Transverse colon (tissue), 4 donors: ENCODE measurements at places on chromosomes 1 and 21.
A peak's percentile ranks its signal among the peaks of the same experiment; 100 is the strongest.

- peaks cover 16% of the 10 kb centered on the region for H3K4me1 ChIP-seq
- no peaks in the 10 kb centered on the region for H3K27me3 ChIP-seq
- H3K36me3 ChIP-seq, result no peaks in the 10 kb centered on the region
- no peak overlapping the region for H3K4me3 ChIP-seq
- DNase-seq, result peak; percentile 84
- peak overlapping the region; percentile 89 for H3K27ac ChIP-seq
Measured at GRCh38 chr1:16181887-16182719, 26.2 kb upstream of the EPHA2 start.

- H3K36me3 ChIP-seq, result no peaks in the 10 kb centered on the region
- no peaks in the 10 kb centered on the region for H3K27me3 ChIP-seq
- H3K4me3 ChIP-seq, result no peak overlapping the region
- no peak for DNase-seq
- H3K4me1 ChIP-seq, result no peaks in the 10 kb centered on the region
Measured at GRCh38 chr1:90824551-90824950, 107.4 kb upstream of the BARHL2 start.

GRCh38 chr1:66370462-66370971 lies 163.4 kb upstream of the SGIP1 start:
- no peaks in the 10 kb centered on the region for H3K27me3 ChIP-seq
- H3K4me1 ChIP-seq, result peaks cover 32% of the 10 kb centered on the region
- no peak for DNase-seq
- no peak overlapping the region for H3K4me3 ChIP-seq
- peak overlapping the region; percentile 14 for H3K27ac ChIP-seq
- H3K36me3 ChIP-seq, result peaks cover 6% of the 10 kb centered on the region

GRCh38 chr1:3159121-3159520 lies 90.1 kb downstream of the PRDM16 start:
- no peak for DNase-seq
- H3K4me3 ChIP-seq, result no peak overlapping the region
- no peak overlapping the region for H3K27ac ChIP-seq
- H3K36me3 ChIP-seq, result no peaks in the 10 kb centered on the region

DNA sequence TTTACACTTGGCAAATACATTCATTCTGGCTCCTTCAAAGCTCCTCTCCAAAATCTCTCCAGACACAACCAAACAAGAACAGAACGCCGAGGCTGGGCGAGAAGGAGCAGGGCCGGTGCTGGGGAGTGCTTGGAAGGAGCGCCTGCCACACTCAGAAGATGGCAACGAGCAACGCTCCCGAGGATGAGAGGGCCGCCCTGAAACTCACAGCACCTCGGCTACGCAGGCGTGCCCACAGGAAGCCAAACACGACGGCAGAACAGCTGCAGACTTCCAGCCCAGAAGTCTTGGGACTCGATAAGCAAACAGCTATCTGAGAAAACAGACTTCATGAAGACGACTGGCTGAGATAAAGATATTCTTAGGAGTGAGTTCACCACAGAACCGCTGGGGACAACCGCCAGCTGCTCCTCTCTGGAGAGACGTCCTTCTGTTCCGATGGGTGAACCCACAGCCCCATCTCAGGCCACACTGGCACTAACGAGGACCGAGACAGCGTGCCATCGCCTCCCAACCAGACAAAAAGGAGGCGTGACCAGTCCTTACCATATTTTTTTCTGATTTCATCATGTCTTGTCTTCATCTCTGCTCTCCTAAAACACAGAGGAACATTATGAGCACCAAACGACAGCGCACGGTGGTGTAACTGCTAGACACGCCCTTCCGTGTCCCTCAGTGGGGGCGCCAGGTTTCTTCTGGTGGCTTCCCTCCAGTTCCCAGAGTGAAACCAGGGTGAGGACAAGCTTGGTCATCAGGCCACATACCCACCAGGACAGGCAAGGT lies 18.6 kb downstream of the PTTG1IP start:
- no peaks in the 10 kb centered on the region for H3K27me3 ChIP-seq
- no peak overlapping the region for H3K4me3 ChIP-seq
- H3K36me3 ChIP-seq, result peaks cover 34% of the 10 kb centered on the region
- H3K4me1 ChIP-seq, result peaks cover 38% of the 10 kb centered on the region
- no peak overlapping the region for H3K27ac ChIP-seq
